Activated CD4-positive, alpha-beta T cell treated with anti-CD3 and anti-CD28 coated beads for 36 hours (primary cell): ENCODE measurements at places on chromosomes 1 and 21. TPM values are rescaled to one million over a fixed set of nuclear protein-coding genes. Genes with fewer than 3 reads are reported as not detected.
A peak's percentile ranks its signal among the peaks of the same experiment; 100 is the strongest.

GRCh38 chr1:67614511-67614934, 70.5 kb upstream of the GADD45A start:
- H3K27ac ChIP-seq: no peak overlapping the region
- H3K4me1 ChIP-seq: no peaks in the 10 kb centered on the region
- no peak for DNase-seq
- H3K4me3 ChIP-seq: no peak overlapping the region

DNA sequence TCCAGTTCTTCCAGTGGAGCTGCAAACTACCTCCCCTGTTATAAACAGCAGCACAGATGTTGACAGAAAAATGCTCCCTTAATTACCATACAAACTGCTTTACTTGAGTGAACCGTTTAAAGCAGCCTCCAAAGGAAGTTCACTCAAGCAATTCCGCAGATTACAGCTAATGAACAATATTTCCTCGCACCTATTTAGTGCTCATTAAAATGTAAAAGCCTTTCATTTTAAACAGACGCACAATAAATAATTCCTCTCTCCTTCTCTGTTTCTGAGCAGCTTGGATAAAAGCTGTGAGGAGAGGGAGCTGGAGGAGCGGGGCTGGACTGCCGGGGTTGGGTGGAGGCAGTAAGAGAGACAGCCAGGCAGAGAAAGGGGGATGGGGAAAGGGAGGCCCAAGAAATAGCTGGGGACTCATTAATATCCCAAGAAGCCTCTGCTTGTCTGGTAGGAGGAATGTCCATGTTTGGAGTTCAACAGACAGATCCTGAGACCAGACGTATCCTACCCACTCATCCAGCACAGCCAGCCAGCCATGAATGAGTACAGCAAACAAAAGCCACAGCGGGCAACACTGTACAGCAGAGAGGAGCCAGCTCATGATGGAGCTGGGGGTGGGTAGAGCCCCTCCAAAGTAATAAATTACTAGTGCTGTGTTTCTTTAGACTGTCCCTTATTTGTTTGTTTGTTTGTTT, 227.7 kb downstream of the GPATCH2 start:
- no peak overlapping the region for H3K4me3 ChIP-seq
- no peaks in the 10 kb centered on the region for H3K36me3 ChIP-seq
- no peak overlapping the region for H3K27ac ChIP-seq
- no peak for DNase-seq
- H3K4me1 ChIP-seq: no peaks in the 10 kb centered on the region
- peaks cover 2% of the 10 kb centered on the region for H3K27me3 ChIP-seq

DNA sequence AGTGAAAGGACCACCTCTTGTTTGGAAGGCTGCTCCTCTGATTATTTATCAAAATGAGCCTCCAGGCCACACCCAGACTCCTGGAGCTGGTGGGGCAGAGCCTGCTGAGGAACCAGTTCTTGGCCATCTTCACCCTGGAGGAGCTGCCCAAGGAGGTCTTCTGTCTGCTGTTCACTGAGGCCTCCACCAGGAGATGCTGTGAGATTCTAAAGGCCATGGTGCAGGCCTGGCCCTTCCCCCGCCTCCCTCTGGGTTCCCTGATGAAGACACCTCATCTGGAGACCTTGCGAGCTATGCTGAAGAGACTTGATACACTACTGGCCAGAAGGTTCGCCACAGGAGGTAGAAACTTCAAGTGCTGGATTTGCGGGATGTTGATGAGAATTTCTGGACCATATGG, 61.7 kb upstream of the GJA8 start:
- no peak overlapping the region for H3K4me3 ChIP-seq
- peaks cover 3% of the 10 kb centered on the region for H3K27me3 ChIP-seq
- no peaks in the 10 kb centered on the region for H3K4me1 ChIP-seq
- DNase-seq: peak; percentile 52
- no peaks in the 10 kb centered on the region for H3K36me3 ChIP-seq

- no peak for DNase-seq
- H3K36me3 ChIP-seq: no peaks in the 10 kb centered on the region
- peaks cover 7% of the 10 kb centered on the region for H3K4me1 ChIP-seq
- H3K4me3 ChIP-seq: no peak overlapping the region
- H3K27ac ChIP-seq: no peak overlapping the region
Measured at GRCh38 chr1:230750576-230750975, 3.4 kb downstream of the CAPN9 start.

GRCh38 chr1:246583056-246583440, 16.8 kb downstream of the CNST start:
- peaks cover 19% of the 10 kb centered on the region for H3K36me3 ChIP-seq
- peaks cover 66% of the 10 kb centered on the region for H3K4me1 ChIP-seq
- no peak overlapping the region for H3K4me3 ChIP-seq
- no peak for DNase-seq
- H3K27ac ChIP-seq: peak overlapping the region; percentile 24

RSBN1 gene
- 22.1 TPM for total RNA-seq

DYRK3 gene
- 8.7 TPM for total RNA-seq

- no peaks in the 10 kb centered on the region for H3K36me3 ChIP-seq
- DNase-seq: no peak
- no peak overlapping the region for H3K4me3 ChIP-seq
- H3K27me3 ChIP-seq: peaks cover 65% of the 10 kb centered on the region
Measured at GRCh38 chr21:36689324-36689723, 9.6 kb upstream of the SIM2 start.

DNA sequence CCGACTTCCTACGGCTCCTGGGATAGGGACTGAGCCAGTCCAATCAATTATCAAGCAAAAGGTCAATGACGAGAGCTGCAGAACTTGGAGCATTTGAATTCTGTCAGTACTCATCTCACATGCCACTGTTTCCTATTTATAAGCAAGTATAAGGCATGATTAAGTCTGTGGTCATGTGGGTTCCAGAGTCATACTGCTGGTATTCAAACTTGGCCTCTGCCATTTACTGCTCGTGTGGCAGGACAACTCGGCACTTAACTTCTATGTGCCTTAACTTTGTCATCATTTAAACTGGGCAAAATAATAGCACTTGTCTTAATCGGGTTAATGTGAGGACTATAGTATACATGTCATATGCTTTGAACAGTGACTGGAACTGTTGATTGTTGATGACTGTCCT, 44.9 kb upstream of the TNFSF18 start:
- H3K27ac ChIP-seq: no peak overlapping the region
- H3K36me3 ChIP-seq: no peaks in the 10 kb centered on the region
- no peak for DNase-seq
- H3K27me3 ChIP-seq: peaks cover 2% of the 10 kb centered on the region

DNA sequence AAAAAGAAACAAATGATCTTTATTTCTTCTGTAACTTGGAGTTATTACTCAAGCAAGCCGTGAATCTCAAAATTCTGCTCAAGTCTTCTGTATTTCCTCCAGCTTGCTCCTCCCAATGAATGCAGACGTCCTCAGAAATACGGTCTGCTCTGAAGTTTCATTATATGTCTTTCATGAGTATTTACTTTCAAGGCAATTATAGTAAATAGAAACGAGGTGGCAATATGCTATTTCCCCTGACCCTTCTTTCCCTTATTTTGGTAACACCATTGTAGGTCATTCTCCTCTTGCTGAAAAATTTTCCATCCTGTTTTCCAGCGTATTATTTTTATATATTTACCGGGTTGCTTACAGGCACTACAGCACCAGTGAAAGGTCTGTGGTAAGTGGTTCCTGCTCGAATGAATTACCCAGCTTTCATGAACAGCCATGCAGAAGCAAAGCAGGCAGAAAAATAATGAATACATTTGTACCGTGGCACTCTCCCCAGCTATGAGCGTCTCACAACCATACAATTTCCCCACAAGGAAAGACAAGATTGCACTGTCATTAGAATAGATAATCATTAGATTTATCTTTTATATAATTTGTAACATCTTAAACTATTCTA, 350.9 kb upstream of the PKN2 start:
- DNase-seq: no peak
- no peaks in the 10 kb centered on the region for H3K4me1 ChIP-seq

GRCh38 chr1:210292231-210292871, 36.4 kb upstream of the HHAT start:
- H3K36me3 ChIP-seq: no peaks in the 10 kb centered on the region
- peak; percentile 74 for DNase-seq

DNA sequence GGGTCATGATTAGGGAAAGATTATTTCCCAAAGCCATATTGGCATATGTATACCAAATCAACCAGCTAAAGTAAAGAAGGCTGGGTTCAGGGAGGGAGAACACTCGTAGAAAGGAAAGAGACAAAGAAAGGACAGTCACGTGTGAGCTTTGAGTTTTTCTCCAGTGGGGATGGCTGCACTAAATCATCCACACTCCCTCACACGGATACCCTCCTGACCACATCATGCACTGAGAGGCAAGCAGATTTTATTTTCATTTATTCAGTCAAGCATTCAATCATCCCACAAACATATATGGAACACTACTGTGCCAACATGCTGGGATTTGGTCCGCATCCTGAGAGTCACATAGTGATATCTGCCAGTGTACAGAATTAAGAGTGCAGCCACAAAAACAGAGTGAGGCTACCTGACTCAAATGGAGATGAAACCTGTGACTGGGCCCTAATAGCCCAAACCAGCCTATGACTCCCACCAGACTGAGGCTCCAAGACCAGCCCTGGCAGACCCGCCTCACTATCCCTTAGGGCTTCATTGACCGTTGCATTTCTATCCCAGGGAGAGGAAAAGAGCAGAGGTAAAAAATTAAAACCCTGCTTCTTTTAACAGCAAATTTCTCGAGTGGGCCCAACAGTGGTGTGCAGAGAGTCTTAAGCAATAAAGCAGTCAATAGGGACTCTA, 155.9 kb downstream of the BARHL2 start:
- H3K36me3 ChIP-seq: no peaks in the 10 kb centered on the region
- H3K4me3 ChIP-seq: no peak overlapping the region
- no peak overlapping the region for H3K27ac ChIP-seq
- DNase-seq: no peak

CD1C gene
- total RNA-seq: 0.21 TPM

LGALS8 gene
- 106 TPM for total RNA-seq

- H3K4me1 ChIP-seq: peaks cover 29% of the 10 kb centered on the region
- peaks cover 2% of the 10 kb centered on the region for H3K27me3 ChIP-seq
- no peaks in the 10 kb centered on the region for H3K36me3 ChIP-seq
- H3K4me3 ChIP-seq: no peak overlapping the region
- H3K27ac ChIP-seq: no peak overlapping the region
- no peak for DNase-seq
Measured at GRCh38 chr1:235933766-235934116, 67.0 kb upstream of the LYST start.
